ENCODE measurements at places on chromosomes 2 and 18. TPM values are rescaled to one million over a fixed set of nuclear protein-coding genes. Genes with fewer than 3 reads are reported as not detected.
A peak's percentile ranks its signal among the peaks of the same experiment; 100 is the strongest.

Gene CABYR
- total RNA-seq = 1.4 TPM

Gene BARD1
- total RNA-seq = 7.0 TPM

Gene SPDYA
- 1.3 TPM for total RNA-seq

Gene MROH2A
- not detected for total RNA-seq

Gene CERKL
- total RNA-seq = not detected

Gene MSTN
- total RNA-seq = 27.5 TPM

GRCh38 chr2:165494573-165494972, 25.1 kb downstream of the CSRNP3 start:
- DNase-seq = no peak

GRCh38 chr18:55228191-55228590, 268.9 kb upstream of the CCDC68 start:
- DNase-seq = no peak

DNA sequence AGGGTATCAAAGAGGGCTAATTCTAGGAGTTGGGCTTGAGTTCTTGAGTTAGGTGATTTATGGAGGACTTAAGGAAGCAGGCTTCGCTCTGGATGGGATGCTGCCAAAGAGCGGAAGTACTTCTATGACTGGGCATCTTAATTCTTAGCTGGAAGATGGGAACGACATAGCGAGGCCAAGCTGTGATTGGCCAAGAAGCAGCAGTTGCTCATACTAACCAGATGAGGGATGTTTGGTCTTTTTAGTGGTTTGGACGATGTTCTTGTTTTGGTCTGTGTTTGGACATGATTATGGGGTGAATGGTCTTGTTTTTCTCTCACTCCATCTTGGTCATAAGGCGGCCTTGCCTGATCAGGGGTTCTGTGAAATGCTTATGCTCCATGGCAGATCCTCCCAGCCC, 133.7 kb downstream of the MSH2 start:
- no peak for DNase-seq

DNA sequence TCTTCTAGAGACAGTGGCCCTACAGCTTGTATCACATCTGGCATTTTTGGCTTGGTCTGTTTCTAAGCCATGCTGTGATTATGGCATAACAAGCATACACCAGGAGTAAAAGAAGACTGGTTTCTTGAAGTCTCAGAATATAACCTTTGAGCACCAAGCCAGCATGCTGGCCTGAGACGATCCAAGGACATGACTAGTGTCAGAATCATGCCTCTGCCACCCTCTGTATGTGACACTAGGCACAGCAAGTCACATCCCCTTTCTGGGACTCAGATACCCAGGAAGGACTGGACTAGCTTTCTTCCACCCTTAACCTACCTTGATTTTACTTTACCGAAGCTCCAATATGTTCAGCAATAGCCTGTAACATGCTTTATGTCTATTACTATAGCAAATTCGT, 345.5 kb downstream of the SETBP1 start:
- no peak for DNase-seq

DNA sequence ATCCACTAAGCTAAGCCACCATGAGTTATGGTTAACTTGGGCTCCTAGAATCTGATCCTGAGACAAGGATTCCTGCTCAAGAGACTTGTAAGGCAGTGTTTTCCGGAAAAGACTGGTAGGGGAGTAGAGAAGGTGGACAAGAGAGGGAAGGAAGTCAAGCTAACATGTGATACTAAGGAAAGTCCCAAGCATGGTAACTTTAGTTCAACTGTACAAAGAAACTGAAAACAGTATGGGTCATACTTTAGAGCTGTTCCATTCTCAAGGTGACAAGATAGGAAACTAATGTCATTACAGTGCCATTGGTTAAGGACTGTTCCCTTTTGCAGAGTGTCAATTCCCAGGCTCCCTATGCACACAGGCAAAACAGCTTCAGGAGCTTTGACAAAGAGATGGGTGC, 5.8 kb downstream of the MYO5B start:
- no peak for DNase-seq

GRCh38 chr2:18379870-18380269, 180.6 kb downstream of the RDH14 start:
- DNase-seq = no peak

DNA sequence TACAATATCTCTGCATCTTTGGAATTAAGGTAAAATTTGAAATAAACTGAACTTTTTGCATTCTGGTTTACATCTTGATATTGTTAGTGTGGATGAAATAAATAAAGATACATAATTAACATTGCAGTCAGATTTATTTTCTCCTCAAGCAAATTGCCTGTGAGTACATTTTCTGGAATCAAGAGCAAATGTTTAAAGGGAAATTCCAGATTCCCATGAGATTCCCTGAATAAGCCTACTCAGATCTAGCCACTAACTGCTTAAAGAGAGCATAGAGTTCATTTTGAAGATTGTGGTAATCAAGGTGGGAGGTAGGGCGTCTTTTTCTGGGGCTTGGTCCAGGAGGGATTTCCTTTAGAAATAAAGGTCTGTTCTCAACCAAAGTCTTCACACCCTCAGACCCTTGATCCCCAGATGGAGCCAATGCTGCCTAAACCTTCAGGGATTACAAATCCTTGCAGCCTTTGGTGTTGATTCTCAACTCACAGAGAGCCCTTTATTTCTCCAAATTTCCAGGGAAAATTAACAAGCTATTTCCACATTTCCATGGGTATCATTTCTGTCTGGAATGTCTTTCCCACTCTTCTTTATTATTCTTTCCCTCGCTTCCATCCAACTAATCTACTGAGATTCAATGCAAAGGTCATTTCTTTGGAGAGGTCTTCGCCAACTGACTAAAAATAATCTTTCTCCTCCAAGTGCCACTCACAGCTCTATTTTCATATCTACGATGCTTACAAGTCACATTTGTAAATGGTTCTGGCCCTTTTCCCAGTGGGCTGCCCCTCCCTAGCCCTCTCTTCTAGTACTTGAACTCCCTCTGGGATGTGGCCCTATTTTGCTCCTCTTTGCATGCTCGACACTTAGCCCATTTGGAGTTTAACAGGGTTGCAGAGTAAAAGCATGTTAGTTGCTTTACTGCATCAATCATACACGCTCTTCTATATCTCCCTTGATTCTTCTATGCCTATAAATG, 79.8 kb upstream of the SPATS2L start:
- peak; percentile 49 for DNase-seq

GRCh38 chr18:62070302-62070701, 116.6 kb downstream of the PIGN start:
- DNase-seq = no peak

GRCh38 chr18:49009661-49010060, 58.9 kb upstream of the SMAD7 start:
- no peak for DNase-seq

- DNase-seq = no peak
Observed at GRCh38 chr2:238397356-238397755, 29.4 kb upstream of the ASB1 start.
